ENCODE measurements at places on chromosomes 2 and 18.

GRCh38 chr18:30982285-30982992 lies 60.1 kb downstream of the DSC3 start:
- no peak for DNase-seq

GRCh38 chr2:64931246-64932115 lies 57.7 kb upstream of the SLC1A4 start:
- DNase-seq, result no peak

GRCh38 chr2:26459991-26460612 lies 17.8 kb downstream of the OTOF start:
- DNase-seq, result no peak

DNA sequence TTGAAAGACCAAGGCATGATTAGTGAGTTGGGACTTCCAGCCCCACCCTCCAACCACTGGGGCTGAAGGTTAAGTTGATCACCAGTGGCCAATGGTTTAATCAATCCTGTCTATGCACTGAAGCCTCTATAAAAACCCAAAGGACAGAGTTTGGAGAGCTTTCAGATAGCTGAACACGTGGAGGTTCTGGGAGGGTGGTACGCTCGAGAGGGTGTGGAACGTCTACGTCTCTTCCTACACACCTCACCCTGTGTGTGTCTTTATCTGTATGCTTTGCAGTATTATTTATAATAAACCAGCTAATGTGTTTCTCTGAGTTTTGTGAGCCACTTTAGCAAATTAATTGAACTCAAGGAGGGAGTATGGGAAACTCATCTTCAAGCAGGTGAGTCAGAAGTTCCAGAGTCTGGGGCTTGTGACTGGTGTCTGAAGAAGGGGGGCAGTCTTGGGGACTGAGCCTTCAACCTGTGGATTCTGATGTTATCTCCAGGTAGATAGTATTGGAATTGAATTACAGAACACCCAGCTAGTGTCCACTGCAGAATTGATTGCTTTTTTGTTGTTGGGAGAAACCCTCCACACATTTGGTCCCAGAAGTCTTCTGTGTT lies 20.3 kb downstream of the ACTR3 start:
- peak; percentile 43 for DNase-seq

GRCh38 chr18:75264926-75265597 lies 54.5 kb downstream of the TSHZ1 start:
- DNase-seq, result no peak

DNA sequence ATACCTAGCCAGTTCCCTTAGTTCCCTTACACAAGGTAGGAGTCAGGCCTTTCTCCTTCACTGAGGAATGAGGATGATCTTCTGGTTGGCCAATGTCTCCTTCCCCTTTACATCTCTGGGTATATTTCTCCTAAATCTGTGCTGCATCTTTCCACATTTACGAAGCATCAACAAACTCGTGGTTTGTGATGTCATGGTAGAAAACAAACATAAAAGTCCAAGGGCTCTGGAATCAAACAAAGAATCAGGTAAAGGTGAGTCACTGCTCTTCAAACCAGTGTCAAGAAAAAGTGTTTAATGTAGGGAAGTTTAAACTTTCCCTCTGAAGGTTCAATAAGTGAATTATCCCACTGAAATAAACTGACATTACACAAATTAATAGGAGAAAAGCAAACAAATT lies 122.9 kb downstream of the METTL8 start:
- DNase-seq, result no peak

GRCh38 chr2:176139661-176140512 lies 10.4 kb downstream of the HOXD8 start:
- DNase-seq, result no peak

DNA sequence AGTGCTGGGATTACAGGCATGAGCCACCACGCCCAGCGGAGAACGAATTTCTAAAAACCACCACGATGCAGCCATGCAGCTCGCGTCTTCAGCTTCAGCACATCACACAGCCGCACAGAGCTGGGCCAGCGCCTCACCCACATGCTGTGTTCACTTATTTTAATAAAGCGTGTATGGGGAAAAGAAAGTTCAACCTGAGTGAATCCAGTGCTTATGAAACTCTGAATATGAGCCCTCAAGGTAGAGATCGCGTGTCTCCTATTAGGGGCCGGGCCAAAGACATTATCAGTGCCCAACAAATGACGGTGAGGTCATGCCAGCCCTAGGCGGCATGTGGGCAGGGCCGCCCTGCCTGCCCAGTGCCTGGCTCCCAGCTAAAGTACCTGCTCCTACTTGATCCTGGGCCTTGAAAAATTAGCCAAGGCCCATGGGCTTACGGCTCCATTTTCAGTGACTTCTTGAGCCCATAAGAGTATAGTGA lies 44.3 kb downstream of the SPRED2 start:
- no peak for DNase-seq

DNA sequence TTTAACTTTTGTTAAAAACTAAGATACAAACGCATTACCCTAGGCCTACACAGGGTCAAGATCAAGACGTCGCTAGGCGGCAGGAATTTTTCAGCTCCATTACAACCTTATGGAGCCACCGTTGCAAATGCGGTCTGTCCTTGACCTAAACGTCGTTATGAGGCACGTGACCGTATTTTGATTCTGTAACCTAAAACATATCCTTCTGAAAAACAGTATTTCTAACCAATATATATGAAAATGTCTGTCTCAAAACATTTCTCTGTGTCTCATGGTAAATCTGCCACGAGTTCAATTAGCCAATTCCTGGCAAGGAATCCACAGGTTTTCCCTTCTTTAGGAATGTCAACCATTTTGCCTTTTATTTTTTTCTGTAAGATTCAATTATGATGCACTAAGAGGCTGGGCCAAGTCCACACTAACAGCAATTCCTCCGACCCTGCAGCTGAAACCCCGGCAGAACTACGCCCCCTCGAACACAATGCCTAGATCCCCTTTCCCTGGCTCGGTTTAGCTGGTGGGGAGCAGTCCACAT lies 1.7 kb downstream of the RTN4 start:
- DNase-seq, result no peak

DNA sequence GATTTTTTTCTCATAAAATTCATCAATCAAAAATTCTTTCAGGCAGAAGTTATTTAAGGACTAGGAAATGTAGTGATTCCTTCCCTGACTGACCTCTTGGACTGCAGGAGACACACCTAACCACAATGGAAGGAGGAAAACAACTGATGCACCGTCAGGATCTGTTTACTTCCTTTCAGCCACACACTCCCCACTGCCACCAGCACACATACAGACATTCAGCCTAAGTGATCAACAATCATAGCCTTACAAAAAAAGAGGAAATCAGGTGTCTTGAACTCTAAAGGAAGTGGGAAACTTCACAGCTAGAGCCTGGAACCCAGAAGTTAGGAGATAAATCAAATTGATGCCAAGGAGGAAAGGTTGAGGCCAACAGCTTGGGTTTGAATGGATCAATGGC lies 213.5 kb upstream of the ACVR2A start:
- no peak for DNase-seq

DNA sequence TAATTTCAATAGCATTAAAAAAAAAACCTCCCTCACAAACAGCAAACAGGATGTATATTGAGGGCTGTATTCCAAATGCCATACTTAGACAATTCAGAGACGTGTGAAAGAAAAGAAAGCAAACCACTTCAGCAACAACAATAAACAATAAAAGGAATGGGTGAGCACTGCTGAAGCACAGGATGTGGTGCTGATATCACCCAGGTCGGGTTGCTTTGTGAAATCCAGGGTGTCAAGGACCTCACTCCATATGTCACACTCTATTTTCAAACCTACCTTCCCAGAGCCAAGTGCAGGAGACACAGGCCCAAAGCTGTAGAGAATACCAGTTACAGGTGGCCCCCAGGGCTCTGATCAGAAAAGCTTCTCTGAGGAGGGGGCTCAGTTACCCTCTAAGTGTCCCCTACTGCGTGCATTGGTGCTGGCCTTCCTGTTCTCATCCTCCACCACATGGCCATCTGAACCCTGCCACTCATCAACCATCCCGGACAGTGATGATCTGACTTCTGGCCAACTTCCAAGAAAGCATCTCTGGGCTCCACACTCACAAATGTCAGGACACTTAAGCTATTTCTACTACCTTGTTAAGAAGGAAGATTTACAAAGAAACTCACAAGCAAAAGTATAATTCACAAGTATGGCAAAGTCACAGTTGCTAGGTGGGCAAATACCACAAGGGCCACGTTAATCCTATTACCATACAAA lies 363.0 kb downstream of the SS18 start:
- no peak for DNase-seq

- no peak for DNase-seq
Observed at GRCh38 chr18:59528866-59529265, 168.4 kb downstream of the CCBE1 start.

- no peak for DNase-seq
Observed at GRCh38 chr2:193566886-193567285, 1372.2 kb upstream of the TMEFF2 start.

- DNase-seq, result no peak
Observed at GRCh38 chr2:54653572-54654204, 69.8 kb upstream of the EML6 start.
